ENCODE measurements at places on chromosomes 11 and 22.

DNA sequence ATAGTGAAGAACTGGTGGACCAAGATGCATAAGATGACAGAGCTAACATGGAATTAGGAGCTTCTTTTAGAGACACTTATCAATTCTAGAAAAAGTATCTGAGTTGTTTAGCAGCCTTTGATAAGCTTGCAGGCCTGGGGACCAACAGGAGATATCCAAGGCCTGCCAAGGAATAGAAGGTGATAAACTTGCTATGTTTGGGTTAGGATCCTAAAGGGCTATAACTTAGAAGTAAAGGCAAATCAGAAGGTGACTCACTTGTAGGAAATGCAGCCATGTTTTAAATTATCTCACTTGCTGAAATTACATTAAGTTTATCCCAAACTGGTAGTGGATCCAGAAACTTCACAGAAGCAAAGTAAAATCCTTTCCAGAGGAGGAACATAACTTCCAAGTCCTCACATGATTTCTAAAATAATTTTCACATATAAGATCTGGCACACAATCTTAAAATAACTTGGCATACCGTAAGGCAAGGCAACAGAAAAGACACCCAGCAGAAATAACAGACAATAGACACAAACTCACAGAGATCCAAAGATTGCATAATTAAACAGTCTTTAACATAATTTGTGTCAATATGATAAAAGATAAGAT, 69.6 kb upstream of the TEAD1 start:
- no peak for DNase-seq

DNA sequence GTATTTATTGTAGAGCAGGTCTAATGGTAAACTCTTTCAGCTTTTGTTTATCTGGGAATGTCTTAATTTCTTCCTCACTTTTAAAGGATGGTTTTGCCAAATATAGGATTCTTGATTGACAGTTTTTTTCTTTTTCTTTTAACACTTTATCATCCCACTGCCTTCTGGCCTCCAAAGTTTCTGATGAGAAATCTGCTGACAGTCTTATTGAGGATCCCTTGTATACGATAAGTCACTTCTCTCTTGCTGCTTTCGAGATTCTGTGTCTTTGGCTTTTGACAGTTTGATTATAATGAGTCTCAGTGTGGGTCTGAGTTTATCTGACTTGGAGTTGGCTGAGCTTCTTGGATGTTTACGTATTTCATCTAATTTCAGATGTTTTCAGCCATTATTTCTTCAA, 6.7 kb upstream of the TSKU start:
- no peak for DNase-seq

GRCh38 chr11:32894149-32894827, 1.7 kb downstream of the QSER1 start:
- peak; percentile 32 for DNase-seq

- DNase-seq = peak; percentile 1
Measured at GRCh38 chr22:21446827-21447690, 20.1 kb upstream of the TMEM191C start.

GRCh38 chr11:17733261-17733660, 1.3 kb upstream of the KCNC1 start:
- DNase-seq = no peak

GRCh38 chr11:1288426-1289151, 20.8 kb downstream of the TOLLIP start:
- no peak for DNase-seq

- peak; percentile 55 for DNase-seq
Measured at GRCh38 chr22:40224702-40225101, 47.0 kb downstream of the TNRC6B start.

DNA sequence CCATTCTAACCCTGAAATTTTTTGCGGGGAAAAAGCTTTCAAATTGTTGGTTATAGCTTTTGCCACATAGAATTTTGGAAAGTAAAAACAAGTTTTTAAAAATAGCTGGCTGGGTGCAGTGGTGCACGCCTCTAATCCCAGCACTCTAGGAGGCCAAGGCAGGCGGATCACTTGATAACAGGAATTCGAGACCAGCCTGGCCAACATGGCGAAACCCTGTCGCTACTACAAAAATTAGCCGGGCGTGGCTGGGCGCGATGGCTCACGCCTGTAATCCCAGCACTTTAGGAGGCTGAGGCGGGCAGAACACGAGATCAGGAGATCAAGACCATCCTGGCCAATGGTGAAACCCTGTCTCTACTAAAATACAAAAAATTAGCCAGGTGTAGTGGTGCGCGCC, 54.9 kb downstream of the TNRC6B start:
- no peak for DNase-seq

- DNase-seq = no peak
Measured at GRCh38 chr11:75268626-75269366, 28.2 kb downstream of the TPBGL start.

DNA sequence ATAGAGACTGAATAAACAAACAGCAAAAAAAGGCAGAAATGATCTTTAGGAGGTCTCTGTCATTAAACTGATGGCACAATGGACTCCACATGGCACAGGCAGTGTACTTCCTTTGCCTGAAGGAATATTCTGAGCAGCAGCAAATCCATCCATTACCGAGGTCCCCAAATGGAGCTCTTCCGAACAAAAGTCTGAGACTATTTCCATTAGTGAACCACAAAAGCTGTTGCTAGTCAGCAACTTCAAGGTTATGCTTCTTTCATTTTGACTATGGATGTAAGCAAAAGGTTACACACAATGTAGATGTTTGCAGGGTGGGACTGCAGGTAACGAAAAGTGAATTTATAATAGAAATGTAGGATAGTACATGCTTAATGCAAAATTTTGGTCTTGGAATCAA, 14.5 kb downstream of the NARS2 start:
- no peak for DNase-seq

GRCh38 chr22:39234472-39234787, 10.4 kb downstream of the PDGFB start:
- no peak for DNase-seq

- DNase-seq = no peak
Measured at GRCh38 chr11:102429691-102430090, 22.9 kb downstream of the TMEM123 start.

GRCh38 chr11:66081505-66081904, 11.4 kb downstream of the PACS1 start:
- DNase-seq = peak; percentile 56

DNA sequence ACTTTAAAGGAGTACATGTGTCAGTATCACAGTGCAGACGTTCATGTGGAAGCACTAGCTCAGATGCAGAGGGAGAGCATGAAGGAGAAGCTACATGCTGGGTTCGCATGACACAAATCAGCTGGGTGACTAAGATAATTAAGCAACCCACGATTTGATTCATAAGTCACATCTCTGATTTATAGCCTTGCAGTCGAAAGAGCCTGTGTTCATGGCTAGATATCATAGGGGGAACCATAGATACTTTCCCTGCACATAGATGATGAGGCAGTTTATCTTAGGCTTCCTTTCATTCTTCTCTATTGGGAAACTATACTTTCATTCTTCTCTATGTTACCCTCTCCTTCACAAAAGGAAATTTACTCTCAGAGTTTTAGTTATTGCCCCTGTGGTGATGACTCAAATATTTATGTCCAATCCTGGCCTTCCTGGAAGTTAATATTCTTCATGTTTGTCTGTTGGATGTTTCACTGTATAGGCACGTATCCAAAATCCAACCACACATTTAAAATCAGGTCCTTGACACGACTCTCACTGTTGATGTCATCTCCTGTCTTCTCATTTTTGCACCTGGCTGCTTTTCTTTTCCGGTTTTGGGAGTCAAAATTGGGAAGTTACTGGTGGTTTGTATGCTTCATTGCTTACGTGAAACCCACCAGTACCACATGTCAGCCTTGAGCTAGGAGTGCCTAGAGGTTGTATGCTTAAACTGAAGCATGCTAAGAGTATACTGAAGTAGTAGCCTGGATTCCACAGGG, 56.3 kb upstream of the SLC5A12 start:
- DNase-seq = no peak

DNA sequence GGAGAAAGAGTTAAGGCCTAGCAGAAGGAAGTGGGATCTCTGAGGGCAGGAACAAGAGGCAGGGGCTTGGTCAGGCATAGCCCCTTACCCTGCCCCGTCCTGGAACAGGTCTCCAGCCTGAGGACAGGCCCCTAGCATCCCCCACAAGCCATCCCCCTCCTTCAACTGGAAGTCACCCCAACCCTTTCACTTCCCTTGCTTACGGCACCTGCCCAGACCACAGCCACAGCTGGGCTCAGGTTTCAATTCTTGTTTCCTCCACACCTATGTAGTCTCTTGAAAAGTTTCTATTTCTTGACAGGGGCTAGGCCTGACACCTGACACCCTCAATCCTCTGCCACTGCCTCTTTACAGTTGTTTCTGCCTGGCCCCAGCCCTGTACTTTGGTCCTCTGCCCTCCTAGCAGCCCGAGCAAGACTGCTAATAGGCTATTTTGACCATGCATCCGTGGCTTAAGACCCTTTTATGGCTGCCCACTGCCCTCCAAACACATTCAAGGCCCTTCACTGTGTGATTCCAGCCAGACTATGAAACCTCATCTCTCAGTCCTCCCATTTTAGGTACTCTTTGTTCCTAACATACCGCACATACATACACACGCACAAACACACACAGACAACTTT, 10.9 kb upstream of the FCHSD2 start:
- peak; percentile 36 for DNase-seq

DNA sequence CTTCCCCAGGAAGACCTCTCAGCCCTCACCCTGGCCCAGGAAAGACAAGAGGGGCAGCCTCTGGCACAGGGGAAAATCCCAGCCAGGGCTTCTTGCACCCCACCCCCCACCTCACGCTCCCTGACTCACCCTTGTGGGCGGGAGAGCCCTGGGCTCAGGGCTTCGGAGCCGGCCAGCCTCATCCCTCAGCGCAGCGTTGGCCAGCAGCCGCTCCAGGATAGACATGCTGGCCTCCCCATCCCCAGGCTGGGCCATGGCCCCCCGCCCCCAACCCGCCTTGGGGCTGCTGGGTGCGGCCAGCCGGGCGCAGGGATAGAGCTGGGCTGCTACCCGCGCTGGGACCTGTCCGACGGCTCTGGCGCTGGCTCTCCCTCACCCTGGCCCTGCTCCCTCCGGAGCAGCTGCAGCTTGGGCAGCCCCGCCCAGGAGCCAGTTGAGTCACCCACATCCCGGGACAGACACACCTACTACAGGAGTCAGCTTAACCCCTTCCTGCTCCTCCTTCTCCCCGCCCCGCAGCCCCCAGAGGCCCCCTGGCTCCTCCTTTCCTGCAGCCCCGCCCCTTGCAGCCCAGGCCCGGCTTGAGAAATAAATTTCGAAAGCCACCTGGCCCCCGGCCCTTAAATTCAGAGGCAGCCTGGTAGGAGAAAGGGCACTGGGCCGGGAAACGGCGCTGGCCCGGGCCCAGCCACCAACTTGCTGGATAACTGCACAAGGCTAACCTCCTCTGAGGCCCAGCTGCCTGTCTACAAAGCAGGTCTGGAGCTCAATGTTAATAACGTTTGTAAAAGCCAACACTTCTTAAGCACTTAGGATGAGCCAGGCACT, 13.4 kb downstream of the TNKS1BP1 start:
- DNase-seq = peak; percentile 85

DNA sequence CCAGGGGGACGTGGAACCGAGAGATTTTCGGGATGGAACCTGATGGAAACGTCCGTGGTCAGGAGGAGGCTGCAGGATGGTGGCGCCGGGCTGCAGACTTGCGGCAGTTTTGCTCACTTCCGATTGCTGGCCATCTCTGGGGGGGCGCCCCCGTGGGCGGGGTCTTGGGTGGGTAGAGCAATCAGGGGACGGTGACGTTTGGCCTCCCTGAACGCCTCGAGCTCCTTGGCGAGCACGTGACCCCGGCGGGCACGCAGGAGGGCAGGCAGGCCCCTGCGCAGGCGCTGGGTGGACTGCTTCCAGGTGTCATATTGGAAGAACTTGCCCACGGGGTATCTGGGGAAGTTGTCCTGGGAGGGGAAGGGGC, 6.3 kb downstream of the IGF2 start:
- no peak for DNase-seq

GRCh38 chr11:127238321-127238720, 237.8 kb upstream of the KIRREL3 start:
- no peak for DNase-seq

GRCh38 chr22:37681556-37682049, 4.5 kb upstream of the NOL12 start:
- peak; percentile 76 for DNase-seq

GRCh38 chr11:111909378-111909777, 2.2 kb downstream of the CRYAB start:
- DNase-seq = no peak

- DNase-seq = peak; percentile 28
Measured at GRCh38 chr11:108871152-108871551, 206.3 kb downstream of the DDX10 start.

DNA sequence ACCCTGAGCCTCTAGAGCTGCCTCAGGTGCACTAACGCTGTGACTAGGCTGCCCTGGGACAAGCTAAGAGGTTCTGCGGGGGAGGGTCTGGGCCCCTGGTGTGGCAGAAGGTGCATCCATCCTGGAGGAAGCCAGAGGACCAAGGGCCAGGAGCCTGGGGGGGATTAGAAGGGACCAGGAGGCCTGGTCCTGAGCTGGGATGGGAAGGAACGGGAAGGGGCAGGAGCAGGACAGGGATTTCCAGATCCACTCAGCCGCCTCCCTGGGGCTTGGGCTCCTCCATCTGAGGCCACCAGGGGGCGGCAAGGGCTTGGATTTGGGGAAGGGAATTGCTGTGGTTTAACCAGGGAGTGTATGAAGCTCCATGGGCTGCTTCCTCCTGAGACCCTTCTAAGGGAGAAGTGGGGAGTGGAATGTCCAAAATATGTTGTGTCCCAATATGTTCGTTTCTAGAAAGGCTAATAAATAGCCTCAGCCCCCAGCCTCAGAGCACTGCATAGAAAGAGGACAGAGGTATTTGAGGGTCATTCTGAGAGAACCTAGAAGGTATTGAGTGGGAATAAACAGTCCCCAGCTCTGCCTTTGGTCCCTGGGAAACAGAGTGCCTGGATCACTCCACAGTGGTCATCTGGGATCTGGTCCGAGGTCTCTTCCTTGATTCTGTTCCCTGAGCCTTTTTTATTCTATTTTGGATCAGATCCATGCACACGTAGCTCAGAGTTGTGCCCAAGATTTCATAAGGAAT, 17.4 kb upstream of the PRAME start:
- DNase-seq = peak; percentile 55

- DNase-seq = no peak
Measured at GRCh38 chr11:60719391-60719790, 5.1 kb upstream of the MS4A18 start.

GRCh38 chr11:64570341-64570740, 20.7 kb upstream of the SLC22A12 start:
- DNase-seq = no peak

- DNase-seq = no peak
Measured at GRCh38 chr11:118998388-118998717, 415 bp downstream of the CENATAC start.

- DNase-seq = no peak
Measured at GRCh38 chr11:130775306-130776060, 140.8 kb downstream of the SNX19 start.

GRCh38 chr11:61293867-61294716, 1.0 kb downstream of the VWCE start:
- peak; percentile 57 for DNase-seq

All from activated CD4-positive, alpha-beta T cell treated with anti-CD3 and anti-CD28 coated beads, Interleukin-2, amount 50 U/mL, for 48 hours (primary cell).